ENCODE measurements at places on chromosomes 11 and 22.

GRCh38 chr11:112519751-112520150 is 259.1 kb upstream of the PLET1 start:
- DNase-seq, result no peak

DNA sequence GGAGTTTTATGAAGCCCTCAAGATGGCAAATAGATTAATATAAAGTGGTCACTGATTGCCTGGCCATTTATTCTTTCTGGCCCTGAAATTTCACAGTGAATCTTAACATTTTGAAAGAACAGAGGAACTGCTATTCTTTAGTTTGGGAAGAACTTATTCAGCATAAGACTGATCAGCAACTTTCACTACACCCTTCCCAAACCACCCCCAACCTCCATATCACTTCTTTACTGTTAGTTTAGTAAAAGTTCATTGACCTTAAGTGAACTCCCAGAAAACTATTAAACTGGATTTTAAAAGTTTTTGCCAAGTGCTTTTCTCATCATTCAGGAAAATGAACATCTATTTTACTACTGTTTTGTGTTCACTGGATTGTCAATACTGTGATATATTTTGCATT is 77.4 kb downstream of the NARS2 start:
- DNase-seq, result no peak

GRCh38 chr11:100731471-100731870 is 44.4 kb downstream of the ARHGAP42 start:
- no peak for DNase-seq

DNA sequence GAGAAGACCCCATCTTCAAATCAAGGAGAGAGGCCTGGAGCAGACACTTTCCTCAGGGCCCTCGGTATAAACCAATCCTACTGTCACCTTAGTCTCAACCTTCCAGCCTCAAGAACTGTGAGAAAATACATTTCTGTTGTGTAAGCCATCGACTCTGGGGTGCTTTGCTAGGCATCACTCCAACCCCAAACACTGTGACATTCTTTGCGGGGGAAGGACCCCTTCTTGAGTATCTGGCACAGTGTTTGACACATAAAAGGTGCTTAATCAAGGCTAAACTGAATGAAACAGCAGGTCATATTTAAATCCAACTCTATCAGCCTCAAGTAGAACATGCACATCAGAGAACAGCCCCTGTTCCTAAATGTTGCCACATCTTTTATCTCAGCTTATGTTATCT is 558.1 kb downstream of the INSC start:
- no peak for DNase-seq

GRCh38 chr11:115871161-115871760 is 367.0 kb upstream of the CADM1 start:
- no peak for DNase-seq

Data from CD8-positive, alpha-beta memory T cell (primary cell).